ENCODE measurements at places on chromosomes 6 and 20.

- DNase-seq = no peak
These were observed 79.0 kb upstream of the RGS17 start for GRCh38 chr6:153210083-153210482.

GRCh38 chr6:124991764-124992295 is 29.6 kb downstream of the RNF217 start:
- DNase-seq = no peak

- DNase-seq = peak; percentile 73
These were observed at the start of the genes DUSP15 and TTLL9 for GRCh38 chr20:31869942-31870725. Gene DUSP15, minus strand, starts transcription at chr20:31870527. Its CDS starts 190 bp downstream, at chr20:31870337. Gene TTLL9, plus strand, starts transcription at chr20:31870634. Its CDS starts 493 bp downstream, at chr20:31871127.

- peak; percentile 35 for DNase-seq
These were observed 26.5 kb downstream of the ULBP1 start for GRCh38 chr6:149990212-149990660.

DNA sequence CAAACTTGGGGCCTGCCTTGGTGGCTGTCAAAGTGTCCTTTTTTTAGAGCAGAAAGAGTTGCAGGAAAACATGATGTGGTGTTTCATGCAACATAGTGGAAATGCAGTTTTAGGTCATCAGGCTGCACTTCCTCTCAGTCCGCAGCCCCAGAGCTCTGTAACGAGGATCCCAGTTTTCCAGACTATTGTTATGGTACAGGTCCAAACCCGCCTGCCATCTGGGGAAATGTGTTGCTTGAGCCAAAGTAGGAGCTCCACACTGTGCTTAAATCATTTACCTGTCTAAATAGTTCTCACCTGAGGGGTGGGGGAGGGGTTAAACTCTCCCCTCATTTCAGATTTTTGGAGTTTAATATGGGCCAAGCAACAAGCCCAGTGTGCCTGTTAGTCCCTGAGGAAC is 59.8 kb downstream of the GOPC start:
- DNase-seq = no peak

DNA sequence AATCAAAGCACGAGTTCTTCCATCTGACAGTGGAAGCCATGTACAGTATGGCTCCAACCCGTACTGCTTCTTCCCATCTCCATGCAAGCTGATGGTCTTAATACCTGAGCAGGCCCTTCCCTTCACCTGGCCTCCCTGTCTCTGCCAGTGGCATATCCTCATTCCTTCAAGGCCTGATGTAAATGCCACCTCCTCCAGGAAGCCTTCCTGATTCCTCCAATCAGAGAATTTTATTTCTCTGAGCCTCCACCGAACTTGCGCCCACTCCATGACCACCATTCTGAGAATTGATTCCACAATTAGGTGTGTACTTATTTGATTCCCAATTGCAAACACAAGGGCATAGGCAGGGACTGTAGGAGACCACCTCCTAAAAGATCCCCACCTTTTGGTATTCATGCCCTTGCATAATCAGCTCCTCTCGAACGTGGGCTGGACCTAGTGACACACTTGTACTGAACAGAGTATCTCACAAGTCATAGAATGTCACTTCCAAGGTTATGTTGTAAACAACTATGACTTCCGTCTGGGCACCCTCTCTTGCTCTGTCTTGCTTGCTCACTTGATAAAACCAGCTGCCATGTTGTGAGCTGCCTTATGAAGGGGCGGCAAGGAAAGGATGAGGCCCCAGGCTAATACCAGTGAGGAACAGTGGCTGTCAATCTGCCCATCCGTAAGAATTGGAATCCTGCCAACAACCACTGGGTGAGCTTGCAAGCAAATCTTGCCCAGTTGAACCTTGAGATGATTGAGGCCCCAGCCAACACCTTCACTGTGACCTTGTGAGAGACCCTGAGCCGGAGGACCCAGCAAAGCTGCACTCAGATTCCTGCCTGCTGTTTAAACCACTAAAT is 38.8 kb downstream of the CPNE5 start:
- no peak for DNase-seq

DNA sequence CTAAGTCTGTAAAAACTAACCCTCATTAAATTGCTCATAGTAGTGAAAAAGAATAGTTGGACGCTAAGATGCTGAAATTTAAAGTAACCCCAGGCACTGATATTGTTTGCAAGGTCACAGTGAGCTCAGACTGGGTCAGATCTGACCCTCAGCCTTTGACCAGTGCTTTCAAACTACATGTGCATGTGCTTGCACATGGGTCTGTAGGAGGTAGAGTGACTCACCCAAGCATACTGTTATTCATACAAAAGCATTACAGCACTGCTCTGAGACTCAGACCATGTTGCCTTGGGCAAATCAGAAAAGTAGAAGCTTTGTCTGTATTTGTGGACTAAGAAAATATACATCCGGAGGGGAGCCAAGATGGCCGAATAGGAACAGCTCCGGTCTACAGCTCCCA is 326.4 kb upstream of the MARCKS start:
- DNase-seq = no peak

Data from iPS-NIHi11 (cell line).